Tongue (tissue), 3 donors: ENCODE measurements at places on chromosomes 5 and 9.

- DNase-seq, result no peak
Observed at GRCh38 chr9:100084734-100085133, 14.1 kb downstream of the ERP44 start.

- DNase-seq, result peak; percentile 50
Observed at GRCh38 chr9:133916159-133916541, 76.0 kb downstream of the VAV2 start.

DNA sequence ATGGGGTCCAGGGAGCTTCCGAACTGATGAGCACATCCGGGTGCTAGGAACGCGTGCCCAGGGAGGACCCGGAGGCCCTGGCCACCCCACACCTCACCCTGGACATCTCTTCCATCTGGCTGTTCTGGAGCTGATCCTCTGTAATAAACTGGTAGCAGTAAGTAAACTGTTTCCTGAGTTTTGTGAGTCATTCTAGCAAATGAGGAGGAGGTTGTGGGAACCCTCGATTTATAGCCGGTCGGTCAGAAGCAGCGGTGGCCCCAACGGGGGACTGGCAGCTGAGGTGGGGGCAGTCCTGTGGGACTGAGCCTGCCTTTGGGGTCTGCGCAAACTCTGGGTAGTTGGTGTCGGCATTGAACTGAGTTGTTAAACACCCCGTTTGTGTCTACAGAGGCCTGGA is 15.4 kb upstream of the UBAC1 start:
- no peak for DNase-seq

DNA sequence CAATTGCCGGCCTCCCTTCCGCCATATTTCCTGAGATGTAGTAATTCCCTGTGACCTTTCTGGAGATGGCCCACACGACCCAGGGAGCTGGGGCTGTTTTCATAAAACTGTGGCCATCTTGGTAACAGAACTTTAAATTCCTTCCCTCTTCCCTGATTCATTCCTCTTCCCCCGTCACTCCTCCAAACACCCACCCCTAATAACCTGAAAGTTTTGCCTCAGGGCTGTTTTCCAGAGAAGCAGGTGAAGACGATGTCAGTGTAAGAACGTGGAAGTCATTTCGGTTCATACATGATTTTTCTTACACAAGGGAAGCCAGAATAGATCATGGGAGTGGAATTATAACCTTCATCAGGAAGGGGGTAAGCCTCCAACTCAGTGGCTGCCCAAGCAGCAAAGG is 40.6 kb upstream of the ANKH start:
- no peak for DNase-seq

DNA sequence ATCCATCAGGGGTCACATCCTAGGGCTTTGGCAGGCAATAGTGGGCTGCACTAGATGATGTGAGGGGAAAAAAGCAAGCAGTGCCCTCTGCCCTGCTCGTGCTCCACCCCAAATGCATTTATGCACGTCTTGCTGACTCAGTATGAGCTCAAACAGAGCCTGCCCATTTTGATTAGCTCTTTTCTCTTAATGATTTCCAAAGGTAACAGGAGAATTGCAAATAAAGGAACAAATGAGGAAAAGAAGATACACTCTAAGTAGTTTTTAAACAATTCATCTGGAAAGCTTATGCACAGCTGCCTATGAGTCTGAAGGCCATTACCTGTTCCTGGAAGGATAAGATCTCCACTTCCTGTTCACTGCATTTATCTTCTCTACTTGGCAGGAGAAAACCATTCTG is 364.2 kb downstream of the TMEM232 start:
- DNase-seq, result no peak

- no peak for DNase-seq
Observed at GRCh38 chr9:133276001-133276884, 1.2 kb upstream of the ABO start.

DNA sequence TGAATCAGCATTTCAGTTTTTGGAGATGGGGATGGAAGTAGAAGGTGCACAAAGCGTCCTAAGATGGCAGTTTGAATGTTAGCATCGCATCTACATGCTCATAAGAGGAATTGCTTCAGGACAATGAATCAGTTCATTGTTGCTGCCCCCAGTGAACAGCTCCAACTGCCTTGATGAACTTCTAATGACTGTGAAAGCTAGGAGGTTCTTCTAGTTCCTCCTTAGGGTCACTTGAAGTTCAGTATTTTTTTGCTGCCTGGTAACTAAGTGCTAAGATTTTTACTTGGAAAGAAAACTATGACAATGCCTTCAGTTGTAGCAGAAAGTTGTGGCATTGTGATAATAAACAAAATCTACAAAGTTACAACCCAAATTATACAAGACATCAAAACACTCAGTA is 271.6 kb downstream of the RAB3C start:
- no peak for DNase-seq

- peak; percentile 65 for DNase-seq
Observed at GRCh38 chr5:169064093-169064492, 236.8 kb downstream of the SLIT3 start.

DNA sequence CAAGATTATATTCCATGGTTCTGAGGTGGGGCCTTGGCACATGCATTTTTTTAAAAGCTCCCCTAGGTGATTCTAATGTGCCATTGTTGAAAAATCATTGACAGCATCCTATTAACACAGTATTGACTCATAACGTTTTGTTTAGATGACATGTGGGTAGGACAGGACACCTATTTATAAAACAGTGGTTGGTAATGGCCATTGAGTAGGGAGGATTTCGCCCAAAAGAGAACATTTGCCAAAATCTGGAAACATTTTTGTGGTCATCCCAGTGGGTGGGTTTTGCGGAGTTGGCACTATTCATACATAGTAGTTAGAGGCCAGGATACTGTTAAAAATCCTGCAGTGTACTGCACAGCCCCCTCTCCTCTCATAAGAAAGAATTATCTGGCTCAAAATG is 6.4 kb upstream of the CHD1 start:
- DNase-seq, result no peak
